PC-9 (cell line): ENCODE measurements at places on chromosomes 7 and 10. TPM values are rescaled to one million over a fixed set of nuclear protein-coding genes. Genes with fewer than 3 reads are reported as not detected.

- no peak for DNase-seq
These were observed 25.5 kb upstream of the TRIL start for GRCh38 chr7:28983396-28984190.

DNA sequence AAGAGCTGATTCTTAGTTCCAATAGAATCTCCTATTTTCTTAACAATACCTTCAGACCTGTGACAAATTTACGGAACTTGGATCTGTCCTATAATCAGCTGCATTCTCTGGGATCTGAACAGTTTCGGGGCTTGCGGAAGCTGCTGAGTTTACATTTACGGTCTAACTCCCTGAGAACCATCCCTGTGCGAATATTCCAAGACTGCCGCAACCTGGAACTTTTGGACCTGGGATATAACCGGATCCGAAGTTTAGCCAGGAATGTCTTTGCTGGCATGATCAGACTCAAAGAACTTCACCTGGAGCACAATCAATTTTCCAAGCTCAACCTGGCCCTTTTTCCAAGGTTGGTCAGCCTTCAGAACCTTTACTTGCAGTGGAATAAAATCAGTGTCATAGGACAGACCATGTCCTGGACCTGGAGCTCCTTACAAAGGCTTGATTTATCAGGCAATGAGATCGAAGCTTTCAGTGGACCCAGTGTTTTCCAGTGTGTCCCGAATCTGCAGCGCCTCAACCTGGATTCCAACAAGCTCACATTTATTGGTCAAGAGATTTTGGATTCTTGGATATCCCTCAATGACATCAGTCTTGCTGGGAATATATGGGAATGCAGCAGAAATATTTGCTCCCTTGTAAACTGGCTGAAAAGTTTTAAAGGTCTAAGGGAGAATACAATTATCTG, 1.6 kb downstream of the LRRTM3 start:
- no peak for DNase-seq

DNA sequence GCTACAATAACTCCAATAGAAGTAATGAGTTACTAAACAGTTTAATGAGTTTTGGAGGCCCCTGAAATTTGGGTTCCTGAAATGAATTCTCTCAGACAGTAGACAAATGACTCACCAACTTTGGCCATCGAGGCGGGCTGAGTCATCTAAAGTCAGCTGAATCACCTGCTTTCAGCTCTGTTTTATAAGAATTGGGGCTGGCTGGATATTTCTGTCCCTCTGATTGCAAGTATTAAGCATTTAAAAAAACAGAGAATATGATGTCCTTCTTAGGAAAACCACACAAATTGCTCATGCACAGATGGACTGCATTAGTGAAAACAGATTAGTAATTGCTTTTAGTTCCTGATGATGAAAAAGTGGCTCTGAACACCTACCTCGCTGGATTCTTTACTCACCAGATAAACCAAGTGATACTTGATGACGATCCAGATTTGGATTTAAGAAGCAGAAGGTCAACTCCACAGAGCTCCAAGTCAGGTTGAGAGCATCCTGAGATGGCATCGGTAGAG, 59.1 kb downstream of the ZNF365 start:
- DNase-seq, result peak; percentile 64

DNA sequence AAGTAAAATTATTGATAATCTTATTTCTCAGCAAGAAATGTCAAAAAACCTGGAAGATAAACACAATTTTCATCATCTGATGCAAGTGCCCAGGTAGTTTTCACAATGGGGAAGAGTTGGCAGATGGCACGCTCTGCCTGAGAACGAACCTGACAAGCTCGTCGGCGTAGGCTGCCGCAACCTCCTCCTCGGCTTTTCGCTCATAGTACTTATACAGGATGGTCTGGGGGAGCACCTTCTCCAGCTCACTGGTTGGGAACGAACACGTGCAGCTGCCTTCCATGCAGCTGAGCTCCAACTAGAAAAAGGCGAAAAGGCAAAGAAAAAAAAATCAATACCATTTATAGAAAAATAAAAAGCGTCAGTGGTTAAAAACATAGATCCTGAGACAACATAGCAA, 68.9 kb downstream of the RNF216 start:
- no peak for DNase-seq

DNA sequence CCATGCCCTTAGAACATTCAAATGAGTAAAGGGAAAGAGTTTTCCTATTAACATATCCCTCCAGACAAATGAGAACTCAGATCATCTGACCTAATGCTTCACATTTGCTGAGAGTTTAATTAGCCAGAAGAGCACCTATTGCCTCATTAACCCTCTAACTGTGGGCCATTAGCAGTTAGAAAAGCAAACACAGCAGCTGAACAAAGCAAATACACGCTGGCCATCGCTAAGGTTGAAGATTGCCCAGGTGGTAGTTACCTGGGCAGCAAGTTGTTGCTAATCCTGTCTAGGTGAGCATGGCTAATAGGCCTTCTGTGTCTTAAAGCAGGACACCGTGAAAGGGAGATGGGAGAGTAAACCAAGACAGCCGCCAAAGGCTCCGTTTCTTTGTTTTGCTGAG, 49.9 kb upstream of the UCN3 start:
- DNase-seq, result no peak

DNA sequence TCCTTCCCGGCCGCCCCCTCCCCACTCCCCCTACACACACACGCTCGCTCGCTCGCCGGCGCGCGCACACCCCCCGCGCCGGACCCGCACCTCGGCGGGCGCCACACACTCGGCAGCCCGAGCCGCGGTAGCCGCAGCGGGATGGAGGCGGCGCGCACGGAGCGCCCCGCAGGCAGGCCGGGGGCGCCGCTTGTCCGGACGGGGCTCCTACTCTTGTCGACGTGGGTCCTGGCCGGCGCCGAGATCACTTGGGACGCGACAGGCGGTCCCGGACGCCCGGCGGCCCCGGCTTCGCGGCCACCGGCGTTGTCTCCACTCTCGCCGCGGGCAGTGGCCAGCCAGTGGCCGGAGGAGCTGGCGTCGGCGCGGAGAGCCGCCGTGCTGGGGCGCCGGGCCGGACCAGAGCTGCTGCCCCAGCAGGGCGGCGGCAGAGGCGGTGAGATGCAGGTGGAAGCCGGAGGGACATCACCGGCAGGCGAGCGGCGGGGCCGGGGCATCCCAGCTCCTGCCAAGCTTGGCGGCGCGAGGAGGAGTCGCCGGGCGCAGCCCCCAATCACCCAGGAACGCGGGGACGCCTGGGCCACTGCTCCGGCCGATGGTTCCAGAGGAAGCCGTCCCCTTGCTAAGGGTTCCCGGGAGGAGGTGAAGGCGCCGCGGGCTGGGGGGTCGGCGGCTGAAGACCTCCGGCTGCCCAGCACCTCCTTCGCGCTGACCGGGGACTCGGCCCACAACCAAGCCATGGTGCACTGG, at the start of gene SORCS3:
TSS of gene SORCS3 (plus strand) at position 104 of the 750 bp plus-strand sequence.
- no peak for DNase-seq

DNA sequence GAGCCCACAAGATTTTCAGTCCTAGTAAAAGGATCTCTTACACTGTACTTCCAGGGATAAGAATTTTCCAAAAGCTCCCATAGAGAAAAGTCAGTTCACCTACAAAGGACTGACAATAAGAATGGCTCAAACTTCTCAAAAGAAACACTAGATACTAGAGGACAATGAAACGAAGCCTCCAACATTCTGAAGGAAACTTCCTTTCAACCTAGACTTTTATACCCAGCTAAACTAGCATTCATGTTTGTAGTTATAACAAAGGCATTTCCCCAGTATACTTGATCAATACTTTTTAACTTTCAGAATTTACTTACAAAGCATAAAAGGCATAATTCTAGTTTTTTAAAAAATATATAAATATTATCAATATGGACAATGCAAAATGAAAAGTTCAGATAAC, 41.0 kb upstream of the DNAAF5 start:
- no peak for DNase-seq

- peak; percentile 76 for DNase-seq
These were observed 24.2 kb downstream of the IFIT3 start for GRCh38 chr10:89351780-89352597.

DNA sequence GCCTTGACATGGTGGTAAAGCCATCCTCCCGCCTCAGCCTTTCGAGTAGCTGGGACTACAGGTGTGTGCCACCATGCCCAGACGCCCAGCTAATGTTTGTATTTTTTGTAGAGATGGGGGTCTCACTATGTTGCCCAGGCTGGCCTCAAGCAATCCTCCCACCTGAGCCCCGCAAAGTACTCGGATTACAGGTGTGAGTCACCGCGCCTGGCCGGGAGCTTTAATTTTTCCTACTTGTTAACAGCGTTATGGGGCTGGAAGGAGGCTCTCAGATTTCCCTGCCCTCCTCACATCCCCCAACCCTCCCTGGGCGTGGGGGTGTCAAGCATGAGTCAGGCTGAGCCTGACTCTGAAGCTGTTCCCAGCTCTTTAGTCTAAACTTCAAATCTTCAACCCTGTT, 8.3 kb downstream of the ALKBH4 start:
- DNase-seq, result no peak

GRCh38 chr10:30456266-30456665, 22.3 kb downstream of the MAP3K8 start:
- DNase-seq, result no peak

DNA sequence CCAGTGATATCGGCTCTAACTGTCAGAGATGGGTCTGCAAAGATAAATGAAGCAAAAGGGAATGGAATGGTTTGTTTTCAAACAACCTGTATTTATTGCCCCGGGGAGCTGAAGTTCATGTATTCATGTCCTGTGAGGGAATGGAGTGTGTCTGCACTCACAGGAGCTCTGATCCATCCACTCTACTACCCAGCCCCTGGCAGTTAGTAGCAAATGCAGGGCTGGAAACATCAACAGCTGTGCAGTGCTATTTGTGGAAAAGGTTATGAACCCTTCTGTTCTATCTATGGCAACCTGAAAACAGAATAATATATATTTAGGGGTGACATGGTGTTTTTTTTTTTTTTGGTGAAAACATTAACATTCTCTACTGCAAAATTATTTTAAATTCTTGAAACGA, 9.8 kb downstream of the AGR2 start:
- DNase-seq, result peak; percentile 13

DNA sequence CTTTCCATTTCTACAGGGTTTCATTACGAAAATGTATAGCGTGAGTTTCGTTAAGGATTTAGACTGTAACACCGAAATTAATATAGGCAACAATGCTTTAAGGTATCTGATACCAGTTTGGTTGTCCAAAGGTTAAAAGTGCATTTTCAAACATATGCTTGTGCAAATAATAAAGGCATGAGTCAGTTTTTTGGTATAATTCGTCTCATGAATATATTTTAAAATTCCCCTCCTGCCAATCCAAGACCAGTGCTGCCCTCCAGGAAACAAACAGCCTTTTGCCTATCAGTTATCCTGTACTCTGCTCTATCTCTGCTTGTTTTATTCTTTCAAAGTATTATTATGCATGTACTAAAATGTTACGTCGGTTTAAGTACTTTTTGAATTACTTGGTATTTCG, 2.0 kb downstream of the LCOR start:
- no peak for DNase-seq

GRCh38 chr7:36103837-36104561, 49.1 kb upstream of the EEPD1 start:
- no peak for DNase-seq

GRCh38 chr7:82049442-82049841, 279.6 kb upstream of the HGF start:
- DNase-seq, result no peak

GRCh38 chr10:130882906-130883305, 428.6 kb downstream of the TCERG1L start:
- DNase-seq, result no peak

GRCh38 chr7:45181991-45182855, 24.6 kb downstream of the RAMP3 start:
- no peak for DNase-seq

GRCh38 chr7:63073736-63074135, 924.9 kb upstream of the ZNF722 start:
- no peak for DNase-seq

DNA sequence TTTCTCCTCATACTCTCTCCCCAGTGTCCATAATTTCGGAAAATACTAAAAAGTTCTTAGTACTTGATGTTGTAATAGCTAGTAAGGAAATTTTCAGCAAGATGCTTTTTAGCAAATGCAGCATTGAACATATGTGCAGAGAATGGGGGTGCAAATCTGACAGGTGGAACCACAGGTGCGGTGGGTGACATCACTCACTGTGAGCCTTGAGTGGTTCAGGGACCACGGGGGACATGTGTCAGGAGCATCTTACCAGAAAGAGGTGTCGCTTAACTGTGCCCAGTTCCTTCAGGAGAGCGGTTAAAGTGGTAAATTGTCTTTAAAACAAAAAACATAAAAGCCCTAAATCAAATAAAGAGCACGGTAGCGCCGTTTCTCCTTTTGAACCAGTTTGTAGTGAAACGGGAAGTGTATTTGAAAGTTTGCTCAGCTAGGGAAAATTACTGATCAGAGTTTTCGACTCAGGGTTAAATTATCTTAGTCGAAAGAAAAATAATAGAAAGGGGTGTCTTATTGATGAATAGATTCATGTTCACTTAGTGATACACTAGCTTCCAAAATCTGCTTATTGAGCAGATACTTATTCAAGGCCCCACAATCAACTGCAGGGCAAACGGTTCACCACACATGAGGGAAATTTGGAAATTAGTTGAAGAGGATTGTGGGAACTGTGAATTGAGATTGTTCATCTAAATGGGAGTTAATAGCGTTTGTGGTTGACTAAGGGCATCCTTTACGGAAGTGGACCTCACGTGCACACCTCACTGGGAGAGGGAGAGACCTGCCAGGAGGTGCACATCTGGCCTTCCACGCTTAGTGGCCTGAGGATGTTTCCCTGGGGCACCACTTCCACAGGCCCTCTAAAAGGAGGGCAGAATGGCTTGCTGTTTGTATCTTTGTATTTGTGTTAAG, 12.7 kb downstream of the CUL1 start:
- DNase-seq, result no peak

DNA sequence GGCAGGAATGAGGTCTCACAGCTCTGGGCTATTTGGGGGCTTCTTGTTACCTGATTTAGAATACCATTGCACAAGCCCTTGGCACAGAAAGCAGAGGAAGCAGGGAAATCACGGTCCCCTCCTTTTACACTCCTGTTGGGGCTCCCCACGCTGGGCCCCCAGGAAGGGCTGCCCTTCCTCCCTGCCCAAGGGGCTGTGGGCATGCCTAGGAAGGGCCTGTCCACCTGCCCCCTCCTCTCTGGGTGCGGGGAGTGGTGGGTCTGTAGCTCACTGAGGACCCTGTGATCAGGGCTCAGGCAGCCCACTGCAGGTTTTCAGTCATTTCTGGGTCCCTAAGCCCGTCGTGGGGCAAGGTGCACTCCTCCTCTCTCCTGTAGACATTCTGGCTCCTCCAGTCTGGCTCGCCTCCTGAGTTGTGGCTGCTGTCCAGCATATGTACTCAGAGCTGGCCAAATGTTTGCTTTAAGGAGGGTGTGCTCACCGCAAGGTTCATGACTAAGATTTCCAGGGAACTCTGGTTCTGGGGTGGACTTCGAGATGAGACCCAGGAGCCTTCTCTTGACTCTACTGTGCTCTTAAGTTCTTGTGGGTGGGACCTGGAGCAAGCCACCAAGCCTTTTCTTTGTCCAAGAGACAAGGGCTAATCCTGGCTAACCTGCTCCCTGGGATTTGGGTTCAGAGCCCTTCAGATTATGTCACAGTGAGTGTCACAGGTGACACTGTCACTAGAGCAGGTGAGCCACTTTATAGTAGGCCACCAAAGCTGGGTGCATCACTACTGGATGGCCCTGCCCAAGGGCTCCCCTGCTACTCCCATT, 56.0 kb downstream of the TACR2 start:
- DNase-seq, result peak; percentile 89

- DNase-seq, result no peak
These were observed 5.6 kb downstream of the PDSS1 start for GRCh38 chr10:26703096-26703495.

Gene TRPV6
- 13.5 and 14.7 TPM in 2 replicates for total RNA-seq

Gene CCSER2
- 42.2 and 56.6 TPM in 2 replicates for total RNA-seq

Gene PHKG1
- 2.7 and 3.9 TPM in 2 replicates for total RNA-seq

Gene PCGF5
- total RNA-seq, result 20.4 and 27.7 TPM in 2 replicates

Gene CPN1
- total RNA-seq, result not detected in 2 replicates

Gene CREB5
- total RNA-seq, result 1.0 and 2.1 TPM in 2 replicates

Gene LBX1
- not detected in 2 replicates for total RNA-seq

Gene TRIM74
- 1.2 and 2.6 TPM in 2 replicates for total RNA-seq

Gene MACROH2A2
- 0.43 TPM in 1 of 2 replicates, not detected in the other for total RNA-seq
